NCI-H526 treated with DMSO at 0.1 percent for 48 hours (cell line): ENCODE measurements at places on chromosomes 16 and 17.
A peak's percentile ranks its signal among the peaks of the same experiment; 100 is the strongest.

DNA sequence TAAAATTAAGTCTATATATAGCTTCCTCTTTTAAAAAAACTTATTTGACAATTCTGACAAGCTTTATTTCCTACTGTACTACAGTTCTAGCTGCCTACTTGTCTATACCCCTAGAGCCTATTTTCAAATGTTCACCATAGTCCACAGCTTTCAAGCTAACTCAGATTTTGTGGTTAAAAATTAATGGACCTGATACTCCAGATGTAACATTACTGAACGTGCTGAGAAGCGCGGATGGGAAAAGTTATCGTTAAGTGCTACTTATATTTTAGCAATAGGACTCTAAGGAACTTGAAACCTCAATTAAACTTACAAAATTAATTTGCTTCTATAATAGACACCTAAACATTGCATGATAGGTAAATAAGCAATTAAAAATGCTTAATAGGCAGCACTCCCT is 31.2 kb downstream of the GNA13 start:
- no peak for DNase-seq

DNA sequence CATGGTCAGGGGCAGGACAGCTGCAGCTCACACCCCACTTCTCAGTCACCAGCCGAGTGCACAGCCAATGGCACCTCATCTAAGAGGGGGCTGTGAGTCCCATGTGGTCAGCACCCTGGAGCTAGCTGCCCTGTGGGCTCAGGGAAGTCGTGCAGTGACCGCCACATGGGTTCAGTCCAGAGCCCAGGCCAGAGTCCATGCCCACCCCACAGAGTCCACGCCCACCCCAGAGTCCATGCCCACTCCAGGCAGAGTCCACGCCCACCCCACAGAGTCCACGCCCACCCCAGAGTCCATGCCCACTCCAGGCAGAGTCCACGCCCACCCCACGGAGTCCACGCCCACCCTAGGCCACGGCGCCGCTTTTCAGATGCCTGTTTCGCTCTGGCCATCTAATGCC is 24.1 kb downstream of the SLC7A5 start:
- DNase-seq: no peak

- no peak for DNase-seq
Measured at GRCh38 chr16:77816293-77816692, 27.9 kb downstream of the VAT1L start.

- DNase-seq: peak; percentile 15
Measured at GRCh38 chr17:81976332-81977210, 858 bp upstream of the ASPSCR1 start.

DNA sequence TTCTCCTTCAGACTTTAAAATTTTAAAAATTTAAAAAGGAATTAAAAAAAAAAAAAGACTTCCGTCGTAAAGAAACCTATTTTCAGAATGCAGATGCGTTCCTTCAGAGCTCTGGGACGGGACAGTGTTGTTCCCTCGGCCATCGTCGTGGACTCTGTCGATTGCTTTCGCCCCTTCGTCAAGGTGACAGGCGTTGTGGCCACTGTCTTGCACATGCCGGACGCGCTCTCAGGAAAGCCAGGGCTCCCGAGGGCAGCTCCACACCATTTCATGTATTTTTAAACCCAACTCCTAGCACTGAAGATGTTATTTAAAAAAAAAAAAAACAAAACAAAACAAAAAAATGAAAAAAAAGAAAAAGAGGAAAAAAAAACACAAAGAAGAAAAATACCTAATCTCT is 22.3 kb downstream of the TMC6 start:
- no peak for DNase-seq

DNA sequence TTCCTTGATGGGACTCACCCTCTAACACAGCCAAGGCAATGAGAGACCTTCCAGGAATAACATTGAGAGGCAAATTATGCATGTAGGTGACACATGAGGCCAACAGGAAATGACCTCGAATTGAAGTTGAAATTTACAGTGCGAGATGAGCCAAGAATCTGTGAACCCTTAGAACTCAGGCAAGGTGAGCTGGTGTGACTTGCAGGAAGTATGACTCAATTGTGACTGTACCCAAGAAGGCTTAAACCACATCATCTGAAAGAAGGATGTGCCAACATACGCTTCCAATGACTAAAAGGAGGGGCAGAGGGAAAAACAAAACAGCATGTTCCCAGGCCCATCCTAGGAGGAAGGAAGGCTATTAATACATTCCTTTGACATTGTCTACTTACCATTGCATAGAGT is 44.8 kb downstream of the PITPNC1 start:
- DNase-seq: no peak

GRCh38 chr16:75301804-75302203 is 50.4 kb upstream of the BCAR1 start:
- no peak for DNase-seq

DNA sequence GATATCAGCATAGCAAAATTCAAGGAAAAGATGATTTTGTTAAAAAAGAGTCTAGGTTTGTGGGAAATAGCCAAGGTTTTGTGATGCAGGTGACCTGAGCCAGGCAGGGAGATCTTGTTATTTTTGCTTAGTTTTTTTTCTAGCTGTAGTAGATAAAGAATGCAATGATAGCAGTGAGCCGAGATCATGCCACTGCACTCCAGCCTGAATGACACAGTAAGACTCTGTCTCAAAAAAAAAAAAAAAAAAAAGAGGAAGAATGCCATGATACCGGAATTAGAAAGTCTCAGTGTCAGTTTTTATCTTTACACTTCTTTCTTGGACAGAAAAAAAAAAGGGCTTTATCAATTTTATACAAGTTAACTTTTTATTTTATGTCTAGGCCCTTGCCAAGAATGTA is 27.5 kb downstream of the TMEM238L start:
- DNase-seq: no peak

- DNase-seq: no peak
Measured at GRCh38 chr17:38591759-38592241, 14.0 kb downstream of the SRCIN1 start.

GRCh38 chr17:73600103-73600871 is 44.0 kb downstream of the SDK2 start:
- DNase-seq: no peak

DNA sequence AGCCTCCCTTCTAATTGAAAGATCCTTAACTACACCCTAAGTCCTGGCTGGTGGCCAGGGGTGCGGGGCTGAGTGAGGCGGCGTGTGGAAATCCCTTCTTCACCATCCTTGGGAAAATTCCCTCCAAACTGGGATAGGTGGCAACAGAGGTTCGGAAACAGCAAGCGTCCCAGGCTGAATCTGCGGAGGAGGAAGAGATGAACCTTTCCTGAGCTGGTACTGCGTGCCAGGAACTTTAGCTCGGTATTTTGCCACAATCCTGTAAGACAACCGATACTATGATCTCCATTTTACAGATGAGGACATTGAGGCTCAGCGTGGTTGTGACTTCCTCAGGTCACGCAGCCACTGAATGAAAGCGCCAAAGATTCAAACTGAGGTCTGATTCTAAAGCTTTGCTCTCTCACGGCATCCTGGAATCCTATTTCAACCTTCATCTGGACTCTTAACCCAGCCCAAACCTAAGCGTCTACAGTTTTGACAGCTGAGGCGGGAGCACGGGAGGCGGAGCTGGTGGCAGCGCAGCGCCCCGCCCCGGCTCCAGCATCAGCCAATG is 583 bp upstream of the CYLD start:
- DNase-seq: no peak

DNA sequence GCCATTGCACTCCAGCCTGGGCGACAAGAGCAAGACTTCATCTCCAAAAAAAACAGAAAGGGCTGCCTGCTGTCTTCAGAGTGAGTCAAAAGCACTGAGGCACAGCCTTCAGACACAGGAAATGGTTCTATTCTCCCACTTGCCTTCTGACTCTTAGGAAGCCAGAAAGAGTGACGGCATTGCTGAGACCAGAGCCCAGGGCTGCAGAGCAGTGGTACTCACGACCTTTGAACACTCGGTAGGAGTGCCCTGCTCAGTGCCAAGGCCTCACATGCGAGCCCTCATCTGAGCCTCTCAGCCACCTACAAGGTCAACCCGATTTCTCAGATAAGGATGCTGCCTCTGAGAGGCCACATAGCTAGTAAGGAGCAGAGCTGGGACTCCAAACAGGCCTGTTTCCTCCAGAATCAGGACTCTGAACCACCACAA is 3.5 kb upstream of the ITGAE start:
- DNase-seq: no peak

DNA sequence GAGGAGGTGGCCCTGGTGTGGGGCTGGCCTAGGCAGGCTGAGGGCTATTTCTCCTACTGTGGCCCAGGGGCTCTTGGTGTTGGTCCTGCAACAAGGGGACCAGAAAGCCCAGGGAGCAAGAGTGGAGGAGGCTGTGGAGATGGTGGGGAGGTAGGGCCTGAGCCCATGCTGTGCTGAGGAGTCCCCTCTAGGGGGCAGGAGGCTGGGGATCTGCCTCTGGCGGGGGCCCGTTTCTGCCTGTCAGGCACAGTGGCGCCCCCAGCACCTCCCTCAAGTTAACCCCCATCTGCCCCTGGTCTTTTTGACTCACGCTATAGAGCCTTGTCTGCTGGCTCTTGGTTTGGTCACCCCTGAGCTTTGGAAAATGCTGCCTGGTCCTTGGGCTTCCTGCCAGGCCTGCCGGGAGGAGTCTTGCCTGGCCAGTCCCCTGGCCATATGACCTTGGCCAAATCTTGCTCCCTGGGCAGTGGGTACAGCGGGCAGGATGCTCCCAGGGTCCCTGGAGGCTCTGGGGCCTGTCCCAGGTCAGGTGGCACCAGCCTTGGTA is 5.9 kb downstream of the BAIAP2 start:
- no peak for DNase-seq

GRCh38 chr16:15954814-15955151 is 5.4 kb downstream of the ABCC1 start:
- no peak for DNase-seq

GRCh38 chr16:85565340-85565739 is 47.8 kb upstream of the GSE1 start:
- no peak for DNase-seq

DNA sequence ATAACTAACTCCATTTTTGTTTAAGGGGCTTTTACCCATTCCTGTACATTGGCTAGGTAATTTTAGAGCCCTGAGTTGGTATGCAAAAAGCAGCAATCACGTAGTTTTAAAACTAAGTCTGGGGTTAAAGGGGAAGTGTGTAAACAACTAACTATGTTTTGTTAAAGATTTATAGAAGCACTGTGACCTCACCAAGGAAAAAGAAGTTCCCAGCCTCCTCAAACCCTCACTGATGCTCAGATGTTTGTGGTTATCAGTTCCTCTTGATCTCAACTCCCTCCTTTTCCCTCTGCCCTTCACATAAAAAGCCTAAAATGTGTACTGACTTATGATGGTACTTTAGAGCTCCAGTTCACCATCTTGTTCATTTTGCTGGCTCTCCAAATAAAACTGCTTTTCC is 119.9 kb upstream of the IRX6 start:
- no peak for DNase-seq

- DNase-seq: peak; percentile 76
Measured at GRCh38 chr16:67177743-67178699, 5.7 kb downstream of the MATCAP1 start.

- no peak for DNase-seq
Measured at GRCh38 chr17:65115839-65116238, 21.3 kb upstream of the RGS9 start.

DNA sequence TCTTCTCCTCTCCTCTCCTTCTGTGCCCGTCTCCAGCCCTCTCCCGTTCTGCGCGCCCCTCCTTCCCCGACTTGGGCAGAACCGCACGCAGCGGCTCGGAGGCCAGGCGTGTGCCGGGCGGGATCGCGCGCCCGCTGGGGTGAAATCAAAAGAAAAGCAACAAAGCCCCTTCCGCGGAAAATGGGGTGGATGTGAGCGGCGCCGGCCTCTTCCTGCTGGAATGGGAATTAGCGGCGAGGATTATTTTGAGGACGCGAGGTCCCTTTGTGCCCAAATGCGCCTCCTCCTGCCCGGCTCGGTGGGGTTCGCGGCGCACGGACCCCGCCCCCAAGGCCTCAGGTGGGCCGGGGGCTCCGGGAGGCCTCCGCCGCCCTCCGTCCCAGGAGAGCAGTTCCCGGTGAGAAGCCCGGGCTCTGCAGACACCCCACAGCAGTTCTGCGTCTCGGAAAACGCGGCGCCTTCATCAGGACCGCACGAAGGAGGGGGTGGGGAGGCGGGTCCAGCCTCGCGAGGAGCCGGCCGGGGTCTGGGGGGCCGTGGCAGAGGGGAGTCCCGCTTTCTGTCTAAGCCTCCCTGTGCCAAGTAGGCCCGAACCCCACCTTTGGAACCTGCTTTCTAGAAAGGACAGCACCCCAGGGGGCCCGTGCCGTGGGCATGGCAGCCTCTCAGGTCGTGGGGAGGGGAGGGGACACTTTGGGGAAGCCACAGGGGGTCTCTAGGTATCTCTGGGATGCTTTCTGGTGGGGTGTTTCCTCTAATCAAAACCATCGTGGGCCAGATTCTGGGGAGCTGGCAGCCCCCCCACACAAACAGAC is 91.0 kb upstream of the CBX4 start:
- DNase-seq: no peak

DNA sequence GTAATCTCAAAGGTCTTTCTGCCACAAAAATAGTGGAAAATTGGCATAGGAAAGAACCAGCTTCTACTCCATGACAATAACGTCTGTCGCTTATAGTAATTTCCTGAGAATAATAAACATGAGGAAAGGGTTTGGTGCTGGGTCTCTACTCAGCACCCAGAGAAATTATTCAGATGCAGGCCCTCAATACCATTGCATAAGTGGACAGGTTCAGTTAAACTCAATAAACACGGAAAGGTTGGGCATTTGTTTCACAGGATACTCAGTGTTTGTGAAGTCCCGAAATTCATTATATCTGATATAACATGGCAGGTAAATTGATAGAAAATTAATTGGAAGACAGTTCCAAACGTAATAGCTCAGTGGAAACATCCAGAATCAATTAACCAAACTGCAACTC is 254.0 kb downstream of the CNTNAP4 start:
- no peak for DNase-seq

DNA sequence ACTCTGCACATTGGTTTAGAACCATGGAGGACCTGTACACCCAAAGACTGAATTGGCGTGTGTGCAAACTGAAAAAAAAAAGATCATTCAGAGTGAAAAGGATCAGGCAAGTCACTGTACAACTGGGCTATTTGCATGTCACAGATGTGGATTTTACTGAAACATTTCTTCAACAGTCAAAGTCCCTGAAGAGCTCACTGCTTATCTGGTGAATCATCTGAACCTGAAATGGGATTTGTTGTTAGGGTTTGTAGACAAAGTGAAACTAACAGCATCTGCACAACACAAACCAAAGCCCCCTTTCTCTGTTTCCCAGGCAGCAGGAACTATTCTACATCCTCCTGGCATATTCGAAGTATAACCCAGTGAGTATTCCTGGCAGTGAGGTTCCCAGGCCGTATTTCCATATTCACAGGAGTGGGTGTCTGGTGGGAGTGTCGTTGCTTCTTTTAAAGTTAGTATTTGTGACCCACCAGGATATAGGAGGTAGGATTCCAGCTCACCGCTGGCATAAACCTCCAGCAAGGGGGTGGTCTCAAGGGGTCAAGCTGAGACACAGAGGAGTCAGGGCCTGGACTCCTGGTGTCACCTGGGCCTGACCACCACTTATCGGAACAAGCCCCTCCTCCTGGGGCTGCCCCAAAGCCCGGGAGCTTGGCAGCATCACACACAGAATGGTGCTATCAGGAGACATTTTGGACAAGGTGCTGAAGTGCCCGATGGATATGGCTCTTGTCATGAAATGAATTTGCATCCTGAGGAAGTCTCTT is 80.9 kb downstream of the GOSR1 start:
- DNase-seq: no peak
